LHCN-M2 (cell line): ENCODE measurements at places on chromosomes 6 and 20. TPM values are rescaled to one million over a fixed set of nuclear protein-coding genes. Genes with fewer than 3 reads are reported as not detected.

The MYBL2 gene
- 18.6 and 22.2 TPM in 2 replicates for total RNA-seq

The SAMD5 gene
- 2.2 and 4.0 TPM in 2 replicates for total RNA-seq

The OXT gene
- total RNA-seq: not detected in 2 replicates

The RAET1G gene
- 1.2 and 1.3 TPM in 2 replicates for total RNA-seq

The ATP6V1G2 gene
- total RNA-seq: 3.1 and 3.3 TPM in 2 replicates

The NEU1 gene
- 43.9 and 57.2 TPM in 2 replicates for total RNA-seq

The HAO1 gene
- not detected in 2 replicates for total RNA-seq

The PDYN gene
- not detected in 2 replicates for total RNA-seq

The MRAP2 gene
- total RNA-seq: 0.23 and 0.51 TPM in 2 replicates

The CALHM4 gene
- total RNA-seq: 0.26 and 1.3 TPM in 2 replicates

GRCh38 chr6:2914318-2914660, 11.2 kb upstream of the SERPINB9 start:
- DNase-seq: no peak

DNA sequence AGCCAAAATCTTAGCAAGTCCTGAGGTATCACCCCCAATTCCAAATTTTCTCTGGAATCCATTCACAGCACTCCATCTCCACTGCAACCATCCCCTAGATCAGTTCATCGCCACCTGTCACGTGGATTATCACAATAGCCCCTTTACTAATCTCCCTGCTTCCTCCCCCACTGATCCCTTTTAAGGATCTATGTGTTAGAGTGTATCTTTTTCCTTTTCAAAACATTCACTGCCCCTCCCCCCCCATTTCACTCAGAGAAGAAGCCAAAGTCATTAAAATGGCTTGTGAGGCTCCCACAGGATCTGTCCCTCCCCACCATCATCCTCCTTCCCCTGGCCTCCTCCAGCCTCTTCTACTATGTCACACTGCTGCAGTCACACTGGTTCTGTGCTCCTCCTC, 18.4 kb upstream of the SPAG4 start:
- DNase-seq: no peak

GRCh38 chr20:51760905-51761546, 7.2 kb downstream of the ATP9A start:
- no peak for DNase-seq

GRCh38 chr6:162973151-162973872, 245.5 kb downstream of the PACRG start:
- no peak for DNase-seq

GRCh38 chr20:54848262-54848661, 372.9 kb downstream of the DOK5 start:
- no peak for DNase-seq

- peak; percentile 80 for DNase-seq
Measured at GRCh38 chr6:11650025-11650696, 112.6 kb downstream of the TMEM170B start.

- DNase-seq: no peak
Measured at GRCh38 chr20:54434196-54434595, 41.2 kb upstream of the DOK5 start.

GRCh38 chr6:8905757-8906156, 470.4 kb upstream of the SLC35B3 start:
- DNase-seq: no peak

DNA sequence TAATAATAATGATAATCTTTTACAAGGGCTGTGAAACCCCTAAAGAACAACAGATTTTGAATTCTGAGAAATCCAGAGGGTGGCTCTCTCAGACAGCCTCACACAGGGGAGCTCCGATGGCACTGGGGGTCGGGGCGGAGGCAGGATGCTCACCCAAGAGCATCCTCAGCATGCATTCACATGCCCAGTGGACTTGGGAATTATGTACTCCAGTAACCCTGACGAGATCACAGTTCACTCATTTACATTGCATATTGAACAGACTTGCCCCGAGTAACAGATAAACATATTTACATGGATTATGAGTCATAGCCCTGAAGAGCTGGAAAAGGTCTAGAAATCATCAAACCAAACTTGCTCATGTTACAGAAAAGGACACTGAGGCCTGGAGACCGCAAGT, 482.7 kb upstream of the JARID2 start:
- peak; percentile 57 for DNase-seq

DNA sequence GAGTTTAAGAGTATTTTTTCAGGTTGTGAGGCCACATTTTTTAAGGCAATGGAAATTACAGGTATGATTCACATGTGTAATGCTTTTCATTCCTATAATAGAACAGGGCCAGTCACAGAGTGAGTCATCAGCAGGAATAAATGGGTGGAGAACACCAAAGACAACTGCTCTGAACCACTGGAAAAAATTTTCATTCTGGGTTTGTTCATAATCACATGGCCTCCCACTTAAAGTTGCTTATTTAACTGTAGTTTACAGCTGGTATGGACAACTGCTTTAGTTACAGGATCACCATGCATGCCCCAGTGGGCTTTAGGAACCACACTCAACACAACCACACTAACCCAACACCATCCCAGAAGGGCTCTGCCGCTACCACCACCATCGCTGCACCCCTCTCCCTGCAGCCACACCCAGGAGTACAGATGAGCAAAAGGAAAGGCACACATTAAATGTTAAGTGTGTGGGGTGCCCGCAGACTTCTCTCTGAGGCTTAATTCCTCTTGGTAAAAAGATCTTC, 107.0 kb upstream of the DST start:
- peak; percentile 96 for DNase-seq

DNA sequence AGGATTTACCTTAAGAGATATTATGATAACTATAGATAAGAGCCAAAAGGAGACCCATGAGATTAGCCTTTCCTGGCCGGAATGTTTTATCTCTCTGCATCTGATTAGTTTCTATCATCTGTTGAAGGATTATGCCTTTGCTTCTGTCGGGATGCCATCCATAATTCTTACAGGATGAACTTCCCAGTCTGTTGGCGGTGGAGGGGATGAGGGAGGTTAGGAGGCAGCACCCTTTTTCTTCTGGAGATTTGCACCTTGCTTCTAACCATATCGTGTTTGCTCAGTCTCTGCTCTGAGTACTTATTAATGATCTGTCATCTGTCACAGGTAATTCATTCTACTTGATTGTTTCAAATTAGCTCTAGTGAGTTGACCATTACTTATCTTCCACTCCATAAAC, 292.1 kb downstream of the KHDC1L start:
- DNase-seq: no peak

- DNase-seq: no peak
Measured at GRCh38 chr20:2692036-2692885, at the start of gene EBF4. TSS of gene EBF4 (plus strand) at chr20:2692780. CDS start at chr20:2693646, 866 bp downstream.

DNA sequence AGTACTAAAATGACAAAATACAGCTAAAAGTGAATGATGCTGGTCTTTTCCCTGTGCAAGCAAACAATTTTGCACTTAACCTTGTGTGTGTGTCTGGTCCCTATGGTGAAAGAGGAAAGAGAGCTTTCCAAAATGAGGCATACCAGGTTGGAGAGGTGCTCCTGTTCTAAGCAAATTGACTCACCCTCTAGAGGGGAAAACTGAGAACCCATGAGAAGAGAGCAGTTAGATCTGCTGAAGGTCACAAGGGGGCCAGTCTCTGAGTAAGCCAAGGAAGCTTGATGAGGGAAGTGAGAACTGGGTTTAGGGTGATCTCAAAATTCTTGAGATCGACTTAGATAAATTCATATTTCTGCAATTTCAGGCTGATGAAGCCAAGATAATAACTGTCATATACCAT, 157.5 kb upstream of the TBX18 start:
- DNase-seq: no peak

GRCh38 chr6:168039849-168040248, 39.2 kb downstream of the FRMD1 start:
- DNase-seq: no peak

DNA sequence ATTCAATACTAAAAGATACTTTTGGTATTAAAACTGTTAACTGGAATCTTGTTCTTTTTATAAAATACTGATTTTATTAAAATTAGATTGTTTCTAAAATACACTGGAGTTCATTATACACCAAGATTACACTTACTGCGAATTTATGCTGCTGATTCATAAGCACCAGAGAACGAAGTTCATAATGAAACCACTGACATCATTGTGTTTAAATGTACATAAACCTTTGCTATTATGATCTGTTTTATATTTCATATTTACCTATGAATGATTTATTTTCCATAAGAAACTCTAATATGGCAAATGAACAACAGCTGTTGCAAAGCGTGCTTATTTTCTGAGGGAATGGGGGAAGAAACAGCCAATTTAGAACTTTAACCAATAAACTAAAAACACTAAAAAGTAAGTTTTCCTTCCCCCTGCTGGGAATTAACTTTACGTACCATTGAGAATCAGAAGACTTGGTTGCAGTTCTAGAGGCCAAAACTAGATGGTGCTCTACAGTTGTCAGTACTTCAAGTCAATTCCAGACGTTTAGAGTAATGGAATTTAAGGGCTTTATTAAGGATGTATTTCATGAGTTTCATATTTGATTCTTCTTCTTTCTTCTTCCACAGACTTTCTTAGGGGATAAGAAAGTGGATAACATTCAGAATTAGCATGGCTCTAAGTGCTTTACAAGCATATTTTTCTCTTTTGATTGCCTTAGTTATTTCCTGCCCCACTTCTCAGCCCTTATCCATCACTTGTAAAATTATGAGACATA, 30.8 kb upstream of the COL19A1 start:
- DNase-seq: peak; percentile 78

- no peak for DNase-seq
Measured at GRCh38 chr20:16537025-16537665, 36.1 kb downstream of the KIF16B start.

GRCh38 chr20:63065911-63066310, 59.1 kb upstream of the BHLHE23 start:
- DNase-seq: no peak

GRCh38 chr6:84151669-84152068, 75.8 kb downstream of the CEP162 start:
- no peak for DNase-seq

GRCh38 chr6:7681449-7681848, 44.5 kb upstream of the BMP6 start:
- no peak for DNase-seq

- no peak for DNase-seq
Measured at GRCh38 chr6:74734901-74735300, 471.0 kb downstream of the COL12A1 start.

DNA sequence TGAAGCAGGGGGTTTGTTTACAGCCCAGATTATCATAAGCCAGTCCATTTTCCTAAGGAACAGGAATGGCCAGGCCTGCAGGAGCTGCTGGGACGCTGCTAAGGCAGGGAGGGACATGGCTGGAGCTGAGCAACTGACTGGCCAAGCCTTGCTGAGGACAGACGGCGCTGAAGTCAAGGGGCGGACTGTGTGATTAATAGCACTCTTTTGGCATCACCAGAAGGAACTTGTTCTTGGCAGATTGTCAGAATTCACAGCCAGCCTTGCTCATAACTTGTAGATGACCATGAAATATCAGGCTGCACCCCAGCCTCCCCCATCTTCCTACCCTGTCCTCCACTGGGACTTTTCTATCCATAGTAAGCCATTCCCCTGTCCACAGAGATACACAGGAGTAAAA, 218.8 kb upstream of the RNF24 start:
- DNase-seq: peak; percentile 74

DNA sequence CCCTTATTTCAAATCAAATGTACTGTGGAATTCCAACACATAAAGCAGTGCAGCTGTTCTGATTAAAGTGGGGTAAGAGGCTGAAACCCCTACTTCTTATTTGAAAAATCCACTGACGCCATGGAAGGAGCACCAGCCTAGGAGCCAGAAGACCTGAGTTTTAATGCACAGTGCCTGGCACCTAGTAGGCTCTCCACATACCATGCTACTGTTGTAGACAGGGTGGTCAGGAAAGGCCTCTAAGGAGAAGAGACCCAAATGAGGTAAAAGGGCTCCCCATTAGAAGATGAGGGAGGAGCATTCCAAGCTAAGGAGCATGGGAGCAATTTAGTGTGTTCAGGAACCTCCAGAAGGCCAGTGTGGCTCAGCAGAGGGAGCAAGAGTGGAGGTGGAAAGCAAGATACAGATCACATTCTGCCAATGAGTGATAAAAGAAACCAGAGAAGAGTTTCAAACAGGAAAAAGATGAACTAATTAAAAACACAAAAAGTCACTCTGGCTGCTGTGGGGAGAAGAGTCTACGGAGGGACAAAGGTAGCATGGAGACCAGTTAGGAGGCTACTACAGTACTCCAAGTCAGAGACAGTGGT, 11.8 kb upstream of the ZNF76 start:
- no peak for DNase-seq

DNA sequence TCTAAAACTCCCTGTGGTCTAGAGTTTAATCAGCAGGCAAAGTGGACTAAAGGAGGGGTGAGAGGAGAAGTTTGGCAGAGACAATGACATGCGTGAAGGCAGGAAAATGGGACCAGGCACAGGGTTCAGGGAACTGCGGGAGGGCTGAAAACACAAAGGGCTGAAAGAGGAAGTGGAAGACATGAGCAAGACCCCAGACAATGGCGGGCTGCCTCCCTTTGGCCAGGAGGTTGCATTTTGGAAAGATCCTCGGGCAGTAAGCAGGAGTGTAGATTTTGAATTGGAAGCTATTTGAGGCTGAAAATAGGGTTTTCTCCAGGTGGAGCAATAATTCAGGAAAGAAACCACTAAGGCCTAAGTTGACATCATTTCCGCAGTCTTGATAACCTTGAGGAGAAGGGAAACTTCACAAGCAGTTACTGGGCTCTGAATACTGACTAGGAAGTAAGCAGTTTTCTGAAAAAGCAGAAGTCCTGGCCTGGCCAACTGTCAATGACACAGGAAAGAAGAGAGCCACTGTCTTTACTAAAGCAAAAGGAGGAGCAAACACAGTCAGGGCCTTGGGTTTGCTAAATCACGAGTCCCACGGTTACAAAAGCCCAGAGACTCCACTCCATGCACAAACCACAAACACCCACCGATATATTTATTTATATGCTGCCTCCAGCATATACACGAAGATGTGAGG, 3.4 kb downstream of the LY86 start:
- no peak for DNase-seq

GRCh38 chr6:159017757-159018559, 18.0 kb upstream of the RSPH3 start:
- no peak for DNase-seq

DNA sequence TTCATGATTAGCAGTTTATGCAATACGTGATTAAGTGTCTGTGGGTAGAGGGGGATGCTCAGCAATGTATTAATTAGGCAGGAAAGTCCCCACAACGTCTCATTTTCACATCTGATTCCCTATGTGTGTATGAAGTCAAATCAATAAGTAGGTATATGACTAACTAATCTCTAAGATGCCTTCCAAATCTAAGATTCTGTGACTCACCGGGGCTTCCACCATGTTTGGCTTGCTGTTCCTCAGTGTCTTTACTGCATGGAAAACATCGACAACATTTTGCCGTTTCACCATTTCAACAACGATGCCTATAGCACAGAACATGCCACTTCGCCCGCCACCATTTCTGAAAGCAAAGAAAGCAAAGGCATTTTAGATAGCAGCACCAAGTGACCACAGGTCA, 72.0 kb upstream of the THEMIS start:
- DNase-seq: no peak
